ENCODE measurements at places on chromosomes 5 and 9. TPM values are rescaled to one million over a fixed set of nuclear protein-coding genes. Genes with fewer than 3 reads are reported as not detected.

DNA sequence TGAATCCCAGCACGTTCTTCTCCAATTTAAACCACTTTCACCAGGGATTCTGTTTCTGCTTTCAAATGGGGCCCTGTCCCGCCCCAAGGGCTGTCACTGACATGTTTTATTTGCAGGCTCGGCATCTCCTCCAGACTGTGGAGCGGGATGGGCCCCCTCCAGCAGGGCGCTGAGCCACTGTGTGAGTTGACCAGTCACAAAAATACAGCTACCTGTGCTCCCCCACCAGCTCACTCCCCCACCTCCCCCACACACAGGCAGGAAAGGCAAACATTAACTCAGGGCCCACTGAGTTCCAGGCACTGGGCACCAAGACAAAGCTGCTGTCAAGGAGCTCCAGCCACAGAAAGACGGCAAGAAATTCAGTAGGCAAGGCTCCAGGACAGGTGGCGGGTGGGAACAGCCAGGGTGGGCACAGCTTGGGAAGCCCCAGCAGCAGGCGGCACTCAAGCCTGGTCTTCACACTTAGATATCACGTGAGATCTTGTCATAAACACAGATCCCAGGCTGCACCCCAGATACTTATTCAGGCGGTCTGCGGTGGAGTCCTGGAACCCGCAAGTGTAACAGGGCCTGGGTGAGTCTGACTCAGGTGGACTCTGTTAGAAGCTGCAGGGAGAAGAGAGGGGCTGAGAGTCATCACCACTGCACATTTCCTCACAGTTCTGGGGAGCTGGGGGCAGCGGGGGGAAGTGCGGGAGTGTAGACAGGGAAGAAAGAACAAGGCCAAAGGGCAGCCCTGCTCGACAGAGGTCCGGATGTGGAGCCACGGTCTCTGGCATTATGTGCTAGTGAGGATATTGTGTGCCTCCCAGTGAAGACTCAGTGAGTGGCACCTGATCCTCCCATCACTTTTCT is 44.7 kb downstream of the OR2V1 start:
- DNase-seq: no peak

Gene PRXL2C
- total RNA-seq: 4.1 TPM

DNA sequence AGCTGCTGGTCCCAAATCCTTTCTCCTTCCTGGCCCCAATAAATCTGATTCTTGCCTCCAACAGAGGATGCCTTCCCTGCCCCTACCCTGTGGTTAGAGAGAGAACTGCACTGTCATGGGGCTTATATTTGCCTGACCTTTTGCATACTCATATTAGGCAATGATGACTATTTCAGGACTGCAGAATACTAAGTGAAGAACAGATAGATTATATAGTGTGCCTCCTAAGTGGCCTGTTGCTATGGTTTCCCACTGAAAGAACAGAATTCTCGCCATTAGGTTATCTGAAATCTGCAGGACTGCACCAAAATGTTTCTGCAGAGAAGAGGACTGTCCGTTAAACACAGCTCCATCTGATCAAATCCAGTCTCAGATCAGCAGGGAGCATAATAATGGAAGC is 87.3 kb upstream of the CCNG1 start:
- DNase-seq: no peak

Gene PALM2AKAP2
- total RNA-seq: 1.0 TPM

Gene PCA3
- not detected for total RNA-seq

DNA sequence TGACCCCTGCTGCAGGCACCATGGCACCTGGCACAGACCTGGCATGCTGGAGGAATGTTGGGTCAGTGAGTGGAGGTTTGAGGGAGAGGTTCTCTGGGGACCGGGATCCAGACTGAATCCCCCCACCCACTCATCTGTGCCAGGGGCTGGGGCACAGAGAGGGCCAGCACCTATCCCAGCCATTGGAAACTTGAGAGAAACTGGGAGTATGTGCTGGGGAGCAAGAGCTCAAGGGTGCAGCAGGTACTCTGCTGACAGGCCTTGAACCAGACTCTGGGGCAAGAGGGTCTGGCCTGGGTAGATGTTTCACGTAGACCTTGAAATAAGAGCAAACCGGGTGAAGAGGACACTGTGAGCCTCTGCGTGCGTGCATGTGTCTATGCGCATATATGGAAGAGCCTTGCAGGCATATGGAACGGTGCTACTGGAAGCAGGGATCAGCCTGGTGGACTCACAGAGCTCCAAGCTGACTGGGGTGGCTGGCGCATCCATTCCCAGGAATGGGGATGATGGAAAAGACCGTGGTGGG is 8.8 kb downstream of the FGF18 start:
- DNase-seq: no peak

GRCh38 chr9:22147813-22148527 is 138.9 kb upstream of the CDKN2B start:
- no peak for DNase-seq

All from glutamatergic neuron (in vitro differentiated cells).